ENCODE measurements at places on chromosomes 16 and 17.

DNA sequence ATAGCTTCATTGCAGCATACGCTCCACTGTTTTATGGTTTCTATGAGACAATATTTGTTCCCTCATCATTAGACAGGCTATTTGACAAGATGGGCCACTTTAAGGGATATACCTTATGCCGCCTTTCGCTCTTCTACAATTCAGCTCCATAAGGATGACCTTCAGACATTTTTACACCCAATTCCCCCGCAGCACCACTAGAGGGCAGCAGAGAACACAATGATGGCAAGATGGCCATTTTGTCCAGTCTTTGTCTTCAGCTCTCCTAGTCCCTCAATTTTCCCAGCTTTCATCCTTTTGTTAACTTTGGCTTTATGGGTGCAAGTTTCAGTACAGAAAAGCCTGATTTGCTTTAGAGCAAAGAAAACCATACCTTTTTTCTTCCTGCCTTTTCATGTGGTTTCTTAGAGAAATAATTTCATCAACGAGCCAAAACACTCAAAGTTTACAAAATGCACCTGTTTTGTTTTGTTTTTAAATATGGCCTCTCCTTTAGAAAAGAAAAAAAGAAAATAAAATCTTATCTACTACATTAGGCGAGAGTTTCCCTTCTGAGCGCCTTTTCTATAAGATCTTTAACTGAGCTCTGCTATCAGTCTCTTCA lies 355.3 kb downstream of the TOX3 start:
- peak; percentile 79 for DNase-seq

DNA sequence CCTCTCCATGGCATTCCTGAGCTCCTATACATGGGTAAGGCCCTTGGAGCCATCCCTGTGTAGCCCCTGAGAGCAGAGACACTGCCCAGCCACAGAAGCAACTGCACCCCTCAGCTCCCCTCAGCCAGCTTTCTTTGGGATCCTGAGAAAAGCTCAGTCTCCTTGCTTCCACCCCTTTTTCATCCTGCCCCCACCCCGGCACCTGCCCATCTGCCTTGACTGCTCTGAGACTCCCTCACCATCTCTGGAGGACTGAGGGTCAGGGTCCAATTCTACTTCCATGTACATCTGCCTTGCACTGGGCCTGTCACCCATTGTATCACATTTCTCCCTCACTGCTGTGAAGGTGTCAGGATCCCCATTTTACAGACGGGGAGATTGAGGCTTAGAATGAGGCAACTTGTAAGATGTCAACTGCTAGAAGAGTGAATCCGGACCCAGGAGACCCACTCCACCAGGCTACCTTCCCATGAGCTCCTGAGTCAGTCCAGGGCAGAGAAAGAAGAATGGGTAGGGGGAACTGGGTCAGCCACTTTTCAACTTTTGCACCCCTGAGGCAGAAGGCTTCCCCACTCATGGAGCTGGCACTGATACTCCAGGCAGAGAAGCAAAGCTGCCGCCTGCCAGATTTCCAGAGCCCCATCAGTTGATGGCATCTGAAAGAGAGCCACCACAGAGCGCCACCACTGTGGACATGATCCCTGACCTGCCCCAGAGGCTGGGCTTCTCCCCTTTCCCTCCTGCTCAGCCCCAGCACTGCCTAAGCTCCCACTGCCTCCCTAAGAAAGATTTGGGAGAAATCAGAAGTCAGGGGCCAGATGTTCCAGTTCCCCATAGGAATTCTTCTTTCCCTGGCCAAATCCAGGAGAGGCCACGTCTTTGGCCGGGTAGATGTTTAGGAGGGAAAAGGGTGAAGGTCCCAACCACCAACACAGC lies 135.4 kb downstream of the TMEM132E start:
- DNase-seq = no peak

GRCh38 chr16:24736758-24737157 lies 7.3 kb downstream of the TNRC6A start:
- no peak for DNase-seq

DNA sequence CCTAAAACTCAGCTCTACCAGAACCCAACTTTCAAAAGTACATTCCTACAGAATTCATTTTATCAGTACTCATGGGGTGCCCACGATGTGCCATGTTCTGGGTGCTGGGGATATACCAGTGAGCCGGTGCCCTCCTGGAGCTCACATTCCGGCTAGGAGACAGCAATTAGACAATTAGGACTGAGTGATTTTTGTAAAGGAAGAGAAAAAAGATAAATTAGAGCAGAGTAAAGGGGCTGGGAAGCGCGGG lies 449 bp upstream of the MRPL58 start:
- DNase-seq = no peak
